Breast epithelium (tissue), 4 donors: ENCODE measurements at places on chromosomes 1 and 21. TPM values are rescaled to one million over a fixed set of nuclear protein-coding genes. Genes with fewer than 3 reads are reported as not detected.

GRCh38 chr1:177164380-177165068 lies at the start of gene ASTN1:
Gene ASTN1 (minus strand): TSS chr1:177164712. CDS start chr1:177164676, 36 bp downstream.
- H3K4me3 ChIP-seq: peak within 1 kb of the TSS; percentile 72
- peaks cover 3% of the 10 kb centered on the region for H3K27me3 ChIP-seq
- no peaks in the 10 kb centered on the region for H3K36me3 ChIP-seq
- H3K27ac ChIP-seq: no peak within 1 kb of the TSS

DNA sequence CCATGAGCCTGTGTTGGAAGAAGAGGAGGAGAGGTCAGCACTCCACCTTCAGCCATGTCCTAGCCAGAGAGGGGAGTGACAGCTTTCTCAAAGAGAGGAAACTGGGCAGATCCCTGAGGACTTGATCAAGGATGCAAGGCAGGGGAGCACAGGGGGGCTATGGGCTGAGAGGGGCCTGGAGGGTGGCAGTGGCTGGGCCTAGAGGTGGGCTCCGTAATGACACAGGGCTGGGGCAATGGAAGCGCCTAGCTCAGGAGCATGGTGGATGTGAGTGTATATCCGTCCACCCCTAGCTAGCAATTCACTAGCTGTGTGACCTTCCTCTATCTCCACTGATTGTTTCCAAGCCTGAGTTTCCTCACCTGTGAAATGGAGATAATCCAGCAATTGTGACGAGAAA lies 32.6 kb downstream of the NEK2 start:
- no peak for DNase-seq
- no peak overlapping the region for H3K4me3 ChIP-seq
- H3K27ac ChIP-seq: peak overlapping the region; percentile 76
- H3K4me1 ChIP-seq: no peaks in the 10 kb centered on the region
- no peaks in the 10 kb centered on the region for H3K27me3 ChIP-seq

- no peaks in the 10 kb centered on the region for H3K36me3 ChIP-seq
- no peak overlapping the region for H3K4me3 ChIP-seq
- H3K4me1 ChIP-seq: no peaks in the 10 kb centered on the region
- no peak for DNase-seq
Measured at GRCh38 chr21:27572696-27573095, 605.8 kb upstream of the ADAMTS5 start.

GRCh38 chr1:25616987-25617624 lies 515 bp downstream of the MAN1C1 start:
- no peaks in the 10 kb centered on the region for H3K27me3 ChIP-seq
- H3K4me3 ChIP-seq: peak overlapping the region; percentile 86
- no peaks in the 10 kb centered on the region for H3K36me3 ChIP-seq

DNA sequence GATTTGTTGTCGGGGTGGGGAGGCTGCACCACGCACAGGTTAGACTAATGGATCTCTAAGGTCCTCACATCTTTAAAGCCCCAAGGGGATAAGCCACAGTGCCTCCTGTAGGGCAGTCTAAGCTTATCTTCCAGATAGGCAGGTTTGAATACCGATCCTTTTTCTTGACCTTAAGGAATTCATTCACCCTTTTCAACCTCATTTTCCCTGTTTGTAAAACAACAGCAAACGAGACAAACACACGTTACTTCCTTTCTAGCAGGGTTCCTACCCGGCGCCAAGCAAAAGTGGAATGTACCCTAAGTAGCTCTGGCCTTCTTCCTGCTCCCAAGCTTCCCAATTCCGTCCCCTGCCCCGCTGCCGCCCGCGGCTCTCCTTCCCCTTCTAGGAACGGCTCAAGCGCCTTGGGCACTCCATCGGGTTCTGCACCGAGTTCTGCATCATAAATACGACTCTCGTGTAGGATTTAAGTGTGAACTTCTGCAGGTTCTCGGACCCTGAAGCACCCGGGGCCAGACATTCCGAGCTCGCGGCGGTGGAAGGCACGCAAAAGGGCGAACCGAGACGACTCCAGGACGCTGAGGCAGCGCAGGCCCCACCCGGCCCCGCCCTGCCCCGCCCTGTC lies 548 bp upstream of the CDC20 start:
- peak overlapping the region; percentile 49 for H3K4me3 ChIP-seq
- no peaks in the 10 kb centered on the region for H3K27me3 ChIP-seq
- no peak for DNase-seq
- H3K27ac ChIP-seq: peak overlapping the region; percentile 88
- H3K36me3 ChIP-seq: no peaks in the 10 kb centered on the region
- peaks cover 3% of the 10 kb centered on the region for H3K4me1 ChIP-seq

- H3K36me3 ChIP-seq: no peaks in the 10 kb centered on the region
- no peaks in the 10 kb centered on the region for H3K4me1 ChIP-seq
- no peaks in the 10 kb centered on the region for H3K27me3 ChIP-seq
- no peak overlapping the region for H3K4me3 ChIP-seq
Measured at GRCh38 chr1:85494074-85494903, 29.3 kb upstream of the DDAH1 start.

DNA sequence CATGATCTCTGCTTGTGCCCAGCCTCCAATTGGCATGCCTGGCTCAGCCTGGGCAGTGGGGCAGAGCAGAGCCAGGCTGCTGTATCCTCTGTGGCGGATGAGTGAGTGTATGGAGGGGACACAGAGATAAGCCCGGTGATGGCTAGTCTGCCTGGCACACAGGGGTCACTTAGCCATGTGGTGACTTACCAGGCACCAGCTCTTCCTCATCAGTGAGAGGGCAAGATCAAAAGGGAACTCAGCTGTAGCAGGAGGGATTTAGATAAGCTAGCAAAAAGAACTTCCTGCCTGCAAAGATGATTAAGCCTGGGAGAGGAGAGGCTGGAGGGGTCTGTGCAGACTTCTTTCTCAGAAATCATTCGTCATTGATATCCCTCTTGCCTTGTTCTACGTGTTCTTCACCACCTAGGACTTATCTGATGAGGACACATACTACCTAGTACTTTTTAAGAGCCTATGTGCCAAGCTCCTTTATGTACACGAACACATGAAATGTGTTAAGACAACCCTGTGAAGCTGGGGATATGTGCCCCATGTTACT lies 7.9 kb downstream of the KIF21B start:
- H3K4me1 ChIP-seq: no peaks in the 10 kb centered on the region
- no peaks in the 10 kb centered on the region for H3K27me3 ChIP-seq
- H3K27ac ChIP-seq: no peak overlapping the region
- H3K4me3 ChIP-seq: no peak overlapping the region
- H3K36me3 ChIP-seq: no peaks in the 10 kb centered on the region

DNA sequence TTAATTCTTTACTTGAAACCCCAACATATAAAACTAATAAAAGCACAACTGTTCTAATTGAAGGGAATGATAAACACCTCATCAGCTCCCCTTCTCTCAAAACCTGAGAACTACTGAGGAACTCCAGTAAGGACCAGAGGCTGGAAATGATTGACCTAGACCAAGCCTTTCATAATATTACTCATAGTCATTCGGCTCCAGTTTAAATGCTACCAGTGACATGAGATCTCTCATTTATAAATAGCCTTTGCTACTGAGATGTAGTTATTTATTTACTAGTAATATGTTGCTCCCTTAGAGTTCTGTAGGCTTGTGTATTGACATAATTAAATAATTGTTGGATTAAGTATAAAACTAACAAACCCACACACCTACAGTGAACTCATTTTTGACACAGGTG lies 209.8 kb upstream of the PRMT6 start:
- H3K36me3 ChIP-seq: no peaks in the 10 kb centered on the region
- no peak overlapping the region for H3K4me3 ChIP-seq
- no peak for DNase-seq

DNA sequence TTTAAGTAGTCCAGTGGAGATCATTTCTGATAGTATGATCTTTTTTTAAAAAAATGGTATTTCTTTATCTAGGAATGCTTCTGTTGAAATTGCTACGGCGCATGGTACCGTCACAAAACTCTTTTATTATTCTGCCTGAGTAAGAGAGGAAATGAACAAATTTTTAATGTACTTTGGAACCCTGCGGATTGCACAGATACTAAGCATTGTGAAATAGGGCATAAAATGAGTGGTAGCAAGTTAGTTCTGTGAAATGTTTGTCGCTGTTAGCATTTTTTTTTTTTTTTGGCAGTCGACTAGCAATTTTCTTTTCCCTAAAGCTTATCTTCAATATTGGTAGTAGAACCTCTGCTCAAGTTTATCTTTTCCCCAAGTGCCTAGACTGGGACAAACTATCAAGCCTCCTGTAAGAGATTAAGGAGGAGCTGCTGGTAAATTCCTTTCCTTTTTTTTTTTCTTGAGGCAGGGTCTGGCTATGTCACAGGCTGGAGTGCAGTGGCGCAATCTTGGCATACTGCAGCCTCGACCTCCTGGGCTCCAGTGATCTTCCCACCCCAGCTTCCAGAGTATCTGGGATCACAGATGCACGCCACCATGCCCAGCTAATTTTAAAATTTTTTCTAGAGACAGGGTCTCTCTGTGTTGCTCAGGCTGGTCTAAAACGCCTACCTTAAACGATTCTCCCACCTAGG lies 2.2 kb downstream of the ITSN1 start:
- no peaks in the 10 kb centered on the region for H3K36me3 ChIP-seq
- peak overlapping the region; percentile 94 for H3K4me3 ChIP-seq
- no peak for DNase-seq

DNA sequence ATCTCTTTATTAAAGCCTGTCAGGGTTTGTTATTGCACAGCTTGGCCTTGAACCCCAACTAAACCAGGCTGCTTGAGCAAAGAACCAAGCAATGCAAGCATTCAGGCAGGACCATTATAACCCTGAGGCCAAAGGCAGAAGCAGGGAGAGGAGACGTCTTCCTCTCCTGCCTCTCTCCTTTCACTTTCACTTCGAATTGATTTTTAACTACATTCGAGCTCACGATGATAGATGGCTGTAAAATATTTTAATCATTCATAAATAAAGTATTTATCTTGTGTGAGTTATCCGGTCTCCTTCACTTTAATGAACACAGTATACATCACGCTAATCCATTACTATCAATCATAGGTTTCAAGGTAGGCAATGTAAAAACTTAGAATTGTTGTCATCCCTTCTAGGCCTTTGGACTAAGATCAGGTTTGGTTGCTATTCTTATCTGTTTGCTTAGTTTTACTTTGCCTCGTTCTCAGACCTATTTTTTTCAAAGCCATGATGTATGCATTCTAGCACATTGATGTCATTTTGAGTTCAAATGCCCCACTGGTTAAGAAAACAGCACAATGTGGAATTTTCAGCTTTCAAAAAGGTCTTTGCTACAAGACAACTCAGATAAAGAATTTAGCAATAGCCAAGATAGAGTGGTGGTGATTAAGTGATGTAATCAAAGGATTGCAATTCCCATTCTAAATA lies 480.2 kb upstream of the RUNX1 start:
- no peak overlapping the region for H3K27ac ChIP-seq
- no peaks in the 10 kb centered on the region for H3K4me1 ChIP-seq
- DNase-seq: no peak
- peak overlapping the region; percentile 17 for H3K4me3 ChIP-seq
- no peaks in the 10 kb centered on the region for H3K27me3 ChIP-seq

DNA sequence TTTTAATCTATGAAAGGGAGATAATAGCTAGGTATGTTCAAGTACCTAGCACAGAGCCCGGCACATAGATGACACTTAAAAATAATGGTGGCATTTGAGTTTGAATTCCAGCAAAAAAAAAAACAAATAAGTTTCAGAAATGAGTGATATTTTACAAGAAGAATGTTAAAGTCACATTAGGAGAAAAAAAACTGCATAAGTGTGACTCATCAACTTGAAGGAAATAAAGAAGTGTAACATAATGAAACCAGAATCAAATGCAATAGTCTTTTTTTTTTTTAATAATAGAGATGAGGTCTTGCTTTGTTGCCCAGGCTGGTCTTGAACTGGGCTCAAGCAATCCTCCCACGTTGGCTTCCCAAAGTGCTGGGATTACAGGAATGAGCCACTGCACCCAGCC lies 17.1 kb downstream of the DNASE2B start:
- no peak for DNase-seq
- H3K27me3 ChIP-seq: no peaks in the 10 kb centered on the region

DNA sequence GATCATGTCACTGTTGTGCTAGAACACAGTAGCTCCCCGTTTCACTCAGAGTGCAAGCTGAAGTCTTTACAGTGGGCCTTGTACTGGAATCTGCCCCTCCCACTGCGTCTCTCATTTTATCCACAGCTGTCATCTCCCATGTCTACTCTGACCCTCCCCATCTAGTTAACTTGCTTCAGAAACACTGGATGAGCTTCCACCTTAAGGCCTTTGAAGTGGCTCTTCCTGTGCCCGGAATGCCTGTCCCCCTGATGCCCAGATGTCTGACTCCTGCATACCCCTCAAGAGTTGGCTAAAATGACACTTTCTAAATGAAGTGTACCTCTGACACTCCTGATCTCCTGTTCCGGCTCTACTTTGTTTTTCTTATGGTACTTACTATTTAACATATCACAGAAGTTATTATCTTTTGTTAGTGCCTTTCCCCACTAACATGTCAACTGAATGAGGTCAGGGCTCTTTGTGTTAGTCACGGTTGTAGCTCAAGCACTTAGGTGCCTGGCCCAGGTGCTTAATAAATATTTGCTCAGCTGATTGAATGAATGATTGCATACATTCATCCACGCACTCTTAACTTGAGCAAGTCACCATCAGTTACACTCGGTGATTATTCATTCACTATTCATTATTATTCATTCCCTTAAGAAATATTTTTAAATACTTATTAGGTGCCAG lies 13.3 kb downstream of the ARV1 start:
- no peaks in the 10 kb centered on the region for H3K4me1 ChIP-seq
- DNase-seq: no peak
- H3K4me3 ChIP-seq: no peak overlapping the region
- no peaks in the 10 kb centered on the region for H3K36me3 ChIP-seq

- peaks cover 9% of the 10 kb centered on the region for H3K36me3 ChIP-seq
- H3K4me1 ChIP-seq: peaks cover 8% of the 10 kb centered on the region
- H3K27ac ChIP-seq: peak overlapping the region; percentile 59
- DNase-seq: no peak
- no peak overlapping the region for H3K4me3 ChIP-seq
- no peaks in the 10 kb centered on the region for H3K27me3 ChIP-seq
Measured at GRCh38 chr1:26782521-26783212, 5.1 kb upstream of the PIGV start.

- no peak overlapping the region for H3K4me3 ChIP-seq
- no peaks in the 10 kb centered on the region for H3K36me3 ChIP-seq
- DNase-seq: no peak
- no peaks in the 10 kb centered on the region for H3K27me3 ChIP-seq
- no peaks in the 10 kb centered on the region for H3K4me1 ChIP-seq
Measured at GRCh38 chr1:62207187-62207586, 12.5 kb downstream of the L1TD1 start.

ZNF697 gene
- total RNA-seq: 9.5 TPM

DMBX1 gene
- not detected for total RNA-seq

CFHR5 gene
- not detected for total RNA-seq
